ENCODE measurements at places on chromosomes 3 and 15.

- DNase-seq: no peak
These were observed 40.1 kb downstream of the REC114 start for GRCh38 chr15:73483053-73483452.

DNA sequence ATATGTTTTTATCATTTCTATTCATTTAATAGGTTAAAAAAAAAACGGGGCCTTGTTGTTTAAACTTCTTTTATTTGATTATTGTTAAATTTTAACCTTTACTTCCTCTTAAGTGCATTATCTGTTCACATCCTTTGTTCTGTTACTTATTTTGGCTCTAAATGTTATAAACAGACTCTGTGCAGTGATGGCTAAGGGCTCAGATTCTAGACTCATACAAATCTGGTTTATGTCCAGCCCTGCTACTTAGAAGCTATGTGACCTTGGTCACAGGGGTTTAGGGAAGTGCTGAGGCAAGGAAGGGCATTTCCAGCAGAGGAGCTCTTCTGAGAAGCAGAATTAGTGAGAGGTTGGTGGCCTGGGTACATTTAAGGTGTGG is 55.3 kb upstream of the VILL start:
- no peak for DNase-seq

GRCh38 chr3:18655827-18656226 is 230.7 kb upstream of the SATB1 start:
- no peak for DNase-seq

DNA sequence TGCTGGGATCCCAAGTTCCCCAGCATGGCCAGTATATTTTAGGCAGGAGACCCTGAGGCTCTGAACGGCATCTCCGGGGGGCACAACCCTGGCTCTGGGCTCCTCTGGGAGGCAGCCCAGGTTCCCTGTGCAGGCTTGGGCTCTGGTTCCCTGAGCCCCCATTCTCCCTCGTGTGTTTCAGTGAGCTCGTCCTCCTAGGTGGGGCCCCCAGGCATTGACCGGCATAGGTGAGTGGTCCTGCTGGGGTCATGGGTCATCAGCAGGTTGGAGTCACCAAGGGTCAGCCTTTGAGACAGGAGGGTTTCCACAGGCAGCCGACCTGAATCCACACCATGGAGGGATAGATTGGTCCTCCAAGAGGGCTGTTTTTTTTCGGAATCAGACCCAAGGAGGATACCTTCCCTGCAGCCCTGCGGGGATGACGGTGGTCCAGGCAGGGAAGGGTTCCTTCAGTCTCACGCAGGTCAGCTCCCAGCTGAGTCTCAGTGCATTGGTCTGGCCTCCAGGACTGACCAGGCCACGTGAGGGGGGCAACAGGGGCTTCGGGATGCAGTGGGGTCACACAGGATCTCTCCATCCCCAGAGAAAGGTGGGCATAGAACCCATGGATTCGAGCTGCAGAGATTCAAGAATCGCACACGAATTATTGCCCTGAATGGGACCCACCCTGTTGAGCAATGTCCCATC is 226.0 kb downstream of the SNRPN start:
- no peak for DNase-seq

DNA sequence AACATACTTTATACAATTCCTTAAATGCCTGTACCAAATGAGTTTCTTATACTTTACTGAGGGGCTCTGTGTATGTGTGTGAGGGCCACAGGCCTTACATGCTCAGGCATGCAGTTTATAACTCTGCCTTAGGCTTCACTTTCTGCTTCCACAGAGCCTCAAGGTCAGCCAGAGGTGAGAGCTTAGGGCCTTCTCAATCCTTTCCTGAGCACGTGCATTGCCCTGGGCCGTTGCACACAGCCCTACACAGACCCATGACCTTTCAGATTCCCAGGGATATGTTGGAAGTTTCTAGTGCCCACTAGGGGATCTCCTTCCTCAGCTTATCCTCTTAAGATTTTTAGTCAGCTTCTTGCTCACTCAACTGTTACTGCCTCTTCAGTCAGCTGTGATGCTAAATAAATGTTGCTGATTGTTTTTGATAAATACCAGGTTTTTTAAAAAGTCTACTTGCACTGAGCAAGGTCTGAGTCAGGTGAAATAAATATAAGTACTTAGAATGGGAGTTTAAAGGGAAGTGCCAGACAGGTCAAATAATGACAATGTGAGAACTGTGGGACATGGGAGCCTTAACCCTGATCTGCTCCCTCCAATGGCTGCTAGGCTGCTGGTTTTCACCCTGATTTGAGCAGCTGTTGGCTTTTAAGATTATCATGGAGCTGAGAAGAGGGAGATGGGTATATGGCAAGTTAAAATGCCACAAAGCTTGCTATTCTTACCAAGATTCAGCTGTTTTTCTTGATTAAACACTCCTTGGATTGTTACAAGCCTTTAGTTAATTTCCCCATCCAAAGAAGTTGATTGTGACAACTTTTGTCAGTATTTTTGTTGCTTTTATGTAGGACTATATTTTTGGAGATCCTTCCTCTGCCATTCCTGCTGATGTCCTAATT is 169.5 kb downstream of the PLD1 start:
- no peak for DNase-seq

DNA sequence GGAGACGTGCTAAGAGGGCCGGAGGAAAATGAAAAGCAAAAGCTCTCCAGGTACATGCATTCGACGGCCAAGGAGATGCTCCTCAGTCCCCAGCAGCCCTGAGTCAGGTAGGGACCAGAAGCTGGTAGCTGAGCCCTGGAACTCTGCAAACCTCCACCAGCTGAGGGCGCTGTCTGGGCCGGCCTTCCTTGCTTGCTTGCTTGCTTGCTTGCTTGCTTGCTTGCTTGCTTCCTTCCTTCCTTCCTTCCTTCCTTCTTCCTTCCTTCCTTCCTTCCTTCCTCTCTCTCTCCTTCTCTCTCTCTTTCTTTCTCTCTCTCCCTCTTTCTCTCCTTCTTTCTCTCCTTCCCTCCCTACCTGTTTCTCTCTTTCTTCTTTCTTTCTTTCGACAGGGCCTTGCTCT is 94.6 kb upstream of the RASGRF1 start:
- DNase-seq: no peak

GRCh38 chr3:155443815-155444214 is 150.3 kb upstream of the STRIT1 start:
- DNase-seq: no peak

DNA sequence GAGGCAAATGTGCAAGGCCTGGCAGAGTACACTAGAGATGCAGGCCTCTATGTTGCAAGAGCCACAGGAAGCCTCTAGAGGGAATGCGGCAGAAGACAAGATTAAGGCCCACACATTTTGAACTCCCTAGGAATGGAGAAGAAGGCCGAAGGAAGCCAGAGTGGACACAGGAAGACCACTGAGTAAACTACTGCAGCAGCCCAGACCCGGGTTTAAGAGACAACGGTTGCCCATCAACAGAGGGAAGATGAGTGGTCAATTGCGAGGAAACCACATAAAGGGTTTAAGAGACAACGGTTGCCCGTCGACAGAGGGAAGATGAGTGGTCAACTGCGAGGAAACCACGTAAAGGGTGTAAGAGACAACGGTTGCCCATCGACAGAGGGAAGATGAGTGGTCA is 14.6 kb downstream of the CHSY1 start:
- no peak for DNase-seq

GRCh38 chr3:45777746-45778386 is 18.5 kb downstream of the SLC6A20 start:
- DNase-seq: no peak

DNA sequence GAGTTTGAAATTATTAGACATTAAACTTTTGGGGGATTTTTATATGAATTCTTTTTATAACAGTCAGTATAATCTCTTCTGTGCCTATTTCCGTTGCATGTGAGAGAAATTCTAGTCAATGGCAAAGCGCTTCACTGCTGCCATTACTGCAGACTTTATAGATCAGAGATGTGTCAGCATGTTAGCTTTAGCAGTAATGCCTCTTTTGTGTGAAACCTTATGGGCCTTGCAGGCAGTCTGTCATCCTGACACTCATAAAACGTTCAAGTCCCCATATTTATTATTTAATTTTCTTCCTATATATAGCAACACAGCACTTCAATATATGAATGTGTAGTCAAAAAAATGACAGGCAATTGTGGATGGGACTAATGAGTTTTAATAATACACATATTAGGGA is 191.0 kb downstream of the NLGN1 start:
- DNase-seq: no peak

DNA sequence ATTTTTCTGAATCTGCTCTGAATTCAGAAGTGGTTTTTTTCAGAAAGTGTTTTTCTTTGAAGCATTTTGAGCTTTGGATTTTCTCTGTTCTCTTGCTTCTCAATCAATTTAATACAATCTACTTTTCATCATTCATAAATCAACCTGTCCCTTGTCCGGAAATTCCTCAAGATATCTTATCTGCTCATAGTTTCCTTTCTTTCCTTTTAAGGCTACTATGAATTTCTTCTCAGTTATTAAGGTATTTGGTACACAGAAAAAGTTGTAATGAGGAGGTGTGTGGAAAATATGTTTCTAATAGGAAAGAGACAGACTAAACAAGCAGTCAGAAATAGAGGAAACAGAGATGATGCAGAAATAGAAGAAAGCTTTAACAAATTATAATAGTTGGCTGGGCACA is 14.4 kb downstream of the CGGBP1 start:
- DNase-seq: no peak

DNA sequence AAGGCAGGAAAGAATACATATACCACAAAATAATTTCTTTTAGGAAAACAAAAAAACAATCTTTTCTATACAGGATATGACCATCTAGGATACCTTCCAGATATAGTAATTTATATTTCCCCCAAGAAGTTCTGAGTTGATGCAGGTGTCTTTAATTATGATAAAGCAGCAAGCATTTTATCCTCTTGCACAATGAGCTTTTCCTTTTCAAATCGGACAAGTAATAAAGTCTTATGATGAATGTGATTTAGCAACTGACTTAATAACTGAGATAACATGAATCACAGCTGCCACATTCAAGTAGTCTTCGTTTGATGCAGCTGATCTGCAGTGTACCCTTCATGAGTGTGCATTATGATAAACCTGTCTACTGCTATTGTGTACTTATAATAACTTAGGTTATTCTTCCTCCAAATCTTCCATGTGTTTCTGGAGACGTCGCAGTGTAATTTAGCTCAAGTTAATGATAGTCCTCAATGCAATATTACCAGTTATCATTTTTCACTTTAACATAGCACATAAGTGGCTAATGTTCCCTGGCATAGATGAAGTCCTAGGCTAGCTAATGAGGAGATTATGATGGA is 260.3 kb upstream of the MRPL3 start:
- no peak for DNase-seq

- DNase-seq: no peak
These were observed 194.2 kb downstream of the UACA start for GRCh38 chr15:70569091-70569713.

DNA sequence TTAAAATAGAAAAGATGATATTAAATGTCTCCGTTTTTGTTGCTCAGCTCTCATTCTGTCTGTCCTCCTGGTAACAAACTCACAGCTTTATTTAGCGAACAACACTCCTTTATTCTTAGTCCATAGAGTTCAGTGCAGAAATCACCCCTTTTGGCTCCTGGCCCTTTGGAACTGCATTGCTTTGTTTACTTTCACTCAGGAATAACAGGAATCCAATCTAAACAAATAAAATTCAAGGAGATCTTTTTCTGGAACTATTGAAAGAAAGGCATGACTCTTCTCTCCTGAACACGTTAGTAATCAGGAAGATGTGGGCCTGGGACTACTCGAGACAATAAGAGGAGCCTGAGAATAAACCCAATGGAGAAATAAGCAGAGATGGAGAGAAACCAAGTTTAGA is 409.2 kb downstream of the DIPK2A start:
- DNase-seq: no peak

GRCh38 chr15:63559753-63560152 is 37.4 kb upstream of the FBXL22 start:
- DNase-seq: no peak

DNA sequence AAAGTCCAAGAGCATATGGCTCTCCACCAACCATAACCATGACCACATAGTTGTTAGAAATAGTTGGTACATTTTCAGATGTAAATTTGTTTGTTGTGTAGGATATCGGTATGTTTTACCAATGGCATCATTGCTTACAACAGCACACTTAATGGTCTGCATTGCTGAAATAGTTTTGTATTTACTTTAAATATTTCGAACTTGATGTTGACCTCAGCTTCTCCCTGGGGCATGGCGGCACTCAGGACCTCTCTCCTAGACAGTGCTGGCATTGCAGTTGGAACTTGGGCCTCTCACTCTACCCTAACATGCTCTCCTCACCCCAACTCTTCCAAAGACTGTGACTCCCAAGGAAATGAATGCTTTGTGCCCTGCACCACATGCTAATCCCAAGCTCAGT is 5.0 kb downstream of the SLC22A13 start:
- no peak for DNase-seq

- no peak for DNase-seq
These were observed 283.4 kb downstream of the LSAMP start for GRCh38 chr3:116161575-116162525.

DNA sequence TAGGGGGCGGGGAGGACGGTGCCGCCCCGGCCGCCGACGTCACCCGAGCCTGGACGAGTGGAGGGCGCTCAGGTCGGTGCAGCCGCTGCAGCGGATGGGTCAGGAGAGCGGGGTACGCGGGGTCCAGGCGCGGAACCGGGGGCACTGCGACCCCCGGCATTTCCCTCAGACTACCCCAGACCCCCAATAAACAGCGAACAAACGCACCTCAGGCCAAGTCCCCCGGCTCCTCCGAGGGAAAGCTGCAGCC is 78.9 kb downstream of the IQSEC1 start:
- no peak for DNase-seq

DNA sequence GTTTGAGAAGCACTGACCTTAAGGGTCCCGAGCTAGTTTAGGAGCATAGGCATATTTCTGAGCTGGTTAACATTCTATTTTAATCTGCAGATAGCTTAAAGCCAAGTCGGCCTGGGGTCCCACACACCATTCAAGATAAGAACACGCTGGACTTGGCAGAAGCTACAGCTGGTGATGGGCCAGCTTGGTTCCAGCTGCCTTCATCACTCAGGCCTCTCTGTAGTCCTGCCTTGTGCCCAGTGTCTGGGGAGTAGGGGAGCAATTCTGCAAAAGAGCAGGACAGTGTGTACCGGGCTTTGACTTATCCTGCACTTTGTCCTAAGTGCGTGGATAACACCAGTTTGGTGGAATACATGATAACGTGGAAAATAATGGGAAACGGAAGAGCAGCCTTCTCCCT is 164.5 kb downstream of the MEGF11 start:
- DNase-seq: no peak

DNA sequence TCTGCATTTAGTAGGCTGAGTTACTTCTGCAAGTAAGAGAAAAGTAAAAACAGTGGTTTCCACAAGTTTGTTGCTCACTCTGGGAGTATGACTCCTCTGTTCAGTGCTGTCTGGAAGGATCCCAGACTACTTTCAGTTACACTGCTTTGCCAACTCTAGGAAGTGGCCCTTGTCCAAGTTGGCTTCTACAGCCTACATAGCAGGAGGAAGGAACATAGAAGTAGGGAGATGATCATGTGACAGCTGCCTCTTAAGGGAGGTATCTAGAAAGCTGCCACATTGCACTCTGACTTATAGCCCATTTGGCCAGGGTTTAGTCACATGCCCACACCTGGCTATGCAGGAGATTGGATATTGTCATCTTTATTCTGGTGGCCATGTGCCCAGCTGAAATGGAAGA is 298.1 kb downstream of the NSUN3 start:
- DNase-seq: no peak

- no peak for DNase-seq
These were observed 195.0 kb downstream of the SPATA16 start for GRCh38 chr3:172946061-172946460.
